ENCODE measurements at places on chromosomes 1 and 21.

GRCh38 chr1:206979379-206980043, 9.3 kb upstream of the FCAMR start:
- no peak for DNase-seq

DNA sequence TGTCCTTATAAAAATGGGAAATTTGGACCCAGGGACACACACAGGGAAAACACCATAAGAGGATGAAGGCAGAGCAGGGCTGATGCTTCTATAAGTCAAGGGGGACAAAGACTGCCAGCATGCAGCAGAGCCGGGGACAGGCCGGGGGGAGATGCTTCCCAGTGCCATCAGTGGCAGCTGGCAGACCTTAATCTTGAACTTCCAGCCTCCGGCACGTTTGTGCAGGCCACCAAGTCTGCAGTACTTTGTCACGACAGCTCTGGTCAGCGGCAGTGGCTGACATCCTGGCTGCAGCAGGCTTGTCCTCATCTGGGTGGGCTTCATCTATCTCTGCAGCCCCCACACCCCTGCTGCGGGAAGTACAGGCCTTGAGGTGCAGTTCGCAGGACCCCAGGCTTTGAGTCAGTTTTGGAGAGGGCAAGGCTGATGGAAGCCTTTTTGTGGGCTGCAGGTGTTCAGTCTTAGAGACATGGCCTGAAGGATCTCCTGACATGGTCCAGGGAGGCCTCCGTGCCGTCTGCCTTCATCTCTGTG, 186.0 kb downstream of the DYRK1A start:
- no peak for DNase-seq

GRCh38 chr1:14777516-14778506, 179.3 kb downstream of the KAZN start:
- DNase-seq = no peak

DNA sequence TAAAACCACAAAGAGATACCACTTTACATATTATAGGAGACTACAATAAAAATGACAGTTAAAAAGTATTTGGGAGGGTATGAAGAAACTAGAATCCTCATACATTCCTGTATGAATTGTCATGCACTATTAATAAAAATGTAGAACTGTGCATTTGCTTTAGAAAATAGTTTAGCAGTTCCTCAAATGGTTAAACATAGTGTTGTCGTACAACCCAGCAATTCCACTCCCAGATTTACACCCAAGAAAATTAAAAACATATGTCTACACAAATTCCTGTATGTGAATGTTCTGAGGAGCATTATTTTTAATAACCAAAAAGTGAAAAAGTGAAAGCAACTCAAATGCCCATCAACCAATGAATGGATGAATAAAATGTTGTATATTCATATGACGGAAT, 23.1 kb upstream of the PDE4B start:
- DNase-seq = no peak

- DNase-seq = no peak
Measured at GRCh38 chr1:234515821-234516241, 36.9 kb upstream of the TARBP1 start.

GRCh38 chr1:196405839-196406238, 202.4 kb downstream of the KCNT2 start:
- DNase-seq = no peak

DNA sequence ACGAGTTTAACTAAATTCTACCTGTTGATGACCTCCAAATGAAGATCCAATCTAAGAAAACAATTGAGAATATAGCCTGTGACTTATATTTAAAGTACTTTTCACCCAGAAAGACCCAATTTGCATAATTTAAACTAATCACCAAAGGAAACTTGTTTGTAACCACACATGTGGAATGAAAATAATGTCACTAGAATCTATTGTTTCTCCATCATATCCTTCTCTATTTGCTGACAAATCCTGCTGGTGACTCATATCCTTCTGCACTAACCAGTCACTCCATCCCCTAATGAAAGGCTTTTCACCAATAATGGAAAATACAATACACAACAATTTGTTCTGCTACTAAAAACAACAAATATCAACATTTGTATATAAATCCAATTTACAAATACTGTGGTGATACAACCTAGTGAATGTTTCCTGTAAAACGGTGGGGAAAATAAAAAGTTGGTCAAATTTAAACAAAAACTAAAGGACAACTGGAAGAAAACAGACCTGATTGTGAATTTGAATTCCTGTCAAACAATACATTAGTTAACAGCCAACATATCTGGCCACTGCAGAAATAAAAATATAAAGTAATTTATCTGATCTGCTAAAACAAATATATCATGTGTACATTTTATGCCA, 6.5 kb downstream of the PTP4A2 start:
- no peak for DNase-seq

DNA sequence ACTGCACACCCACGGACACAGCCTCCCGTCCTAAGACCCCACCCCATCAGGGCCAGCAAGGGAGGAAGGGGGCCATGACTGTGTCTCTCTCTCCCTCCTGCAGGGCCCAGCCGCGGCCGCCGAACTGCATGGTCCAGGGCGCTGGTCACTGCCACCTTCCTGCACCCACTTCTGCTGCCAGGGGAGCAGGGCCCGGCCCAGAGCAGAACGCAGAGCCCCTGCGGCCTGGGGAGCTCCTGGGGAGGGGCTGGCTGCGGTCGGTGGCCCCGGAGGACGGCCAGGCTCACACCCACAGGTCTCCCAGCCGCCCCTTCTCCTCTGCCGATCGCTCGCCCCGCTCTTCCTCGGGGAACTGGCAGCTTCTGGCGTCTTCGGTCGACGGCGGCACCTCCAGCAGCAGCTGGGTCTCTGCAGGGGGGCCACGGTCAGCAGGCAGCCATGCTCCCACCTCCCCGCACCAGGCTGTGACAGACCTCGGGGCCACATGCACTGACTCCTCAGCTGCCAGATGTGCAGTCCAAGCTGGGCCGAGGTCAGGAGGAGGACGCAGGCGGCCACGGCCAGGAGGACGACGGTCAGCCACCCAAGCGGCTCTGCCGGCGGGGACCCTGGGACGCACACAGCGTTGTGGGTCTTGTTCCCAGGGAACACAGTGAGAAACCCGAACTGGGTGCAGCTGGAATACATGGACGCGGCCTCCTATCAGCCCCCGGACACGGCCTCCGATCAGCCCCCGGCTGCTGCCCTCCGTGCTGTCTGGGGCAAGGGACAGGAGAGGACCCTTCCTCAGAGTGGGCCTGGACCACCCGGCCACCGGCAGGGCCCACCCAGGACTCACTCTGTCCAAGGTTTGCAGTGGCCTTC, 2.6 kb downstream of the TNFRSF18 start:
- DNase-seq = no peak

DNA sequence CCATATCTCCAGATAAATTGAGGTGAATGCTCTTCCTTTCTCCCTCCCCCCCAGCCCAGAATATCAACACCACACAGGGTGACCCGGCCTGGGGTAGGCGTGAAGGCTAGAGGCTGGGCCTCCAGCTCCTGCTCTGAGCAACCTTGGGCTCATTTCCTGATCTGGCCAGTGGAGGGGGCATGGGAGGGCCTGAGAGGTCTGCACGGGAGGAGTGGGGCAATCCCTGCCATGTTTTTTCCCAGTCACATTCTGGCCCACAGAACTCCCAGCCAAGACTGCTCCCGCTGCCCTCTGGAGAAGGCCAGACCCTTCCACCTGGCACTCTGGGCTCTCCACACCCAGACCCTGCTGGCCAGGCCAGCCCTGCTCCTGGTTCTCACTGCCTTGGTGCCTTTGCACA, 3.9 kb downstream of the CLDN19 start:
- DNase-seq = no peak

GRCh38 chr1:48207131-48207530, 15.4 kb upstream of the SLC5A9 start:
- no peak for DNase-seq

DNA sequence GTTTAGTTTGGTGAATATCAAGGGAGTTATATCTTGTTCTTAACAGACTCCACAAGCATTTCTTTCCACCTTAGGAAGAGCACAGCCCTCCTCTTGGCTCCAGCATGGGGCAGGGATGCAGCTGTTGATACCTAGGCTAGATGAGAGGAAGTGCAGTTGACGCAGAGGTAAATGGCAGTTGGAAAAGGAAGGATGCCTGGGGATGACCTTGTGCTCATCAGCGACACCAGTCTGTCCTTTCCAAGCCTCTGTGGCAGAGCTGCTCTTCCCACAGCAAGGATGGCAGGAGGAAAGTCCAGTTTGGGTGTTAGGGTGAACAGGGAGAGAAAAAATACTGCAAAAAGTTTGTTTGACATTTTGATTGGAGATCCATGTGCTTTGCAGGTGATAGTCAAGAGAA, 6.2 kb downstream of the PROX1 start:
- no peak for DNase-seq

DNA sequence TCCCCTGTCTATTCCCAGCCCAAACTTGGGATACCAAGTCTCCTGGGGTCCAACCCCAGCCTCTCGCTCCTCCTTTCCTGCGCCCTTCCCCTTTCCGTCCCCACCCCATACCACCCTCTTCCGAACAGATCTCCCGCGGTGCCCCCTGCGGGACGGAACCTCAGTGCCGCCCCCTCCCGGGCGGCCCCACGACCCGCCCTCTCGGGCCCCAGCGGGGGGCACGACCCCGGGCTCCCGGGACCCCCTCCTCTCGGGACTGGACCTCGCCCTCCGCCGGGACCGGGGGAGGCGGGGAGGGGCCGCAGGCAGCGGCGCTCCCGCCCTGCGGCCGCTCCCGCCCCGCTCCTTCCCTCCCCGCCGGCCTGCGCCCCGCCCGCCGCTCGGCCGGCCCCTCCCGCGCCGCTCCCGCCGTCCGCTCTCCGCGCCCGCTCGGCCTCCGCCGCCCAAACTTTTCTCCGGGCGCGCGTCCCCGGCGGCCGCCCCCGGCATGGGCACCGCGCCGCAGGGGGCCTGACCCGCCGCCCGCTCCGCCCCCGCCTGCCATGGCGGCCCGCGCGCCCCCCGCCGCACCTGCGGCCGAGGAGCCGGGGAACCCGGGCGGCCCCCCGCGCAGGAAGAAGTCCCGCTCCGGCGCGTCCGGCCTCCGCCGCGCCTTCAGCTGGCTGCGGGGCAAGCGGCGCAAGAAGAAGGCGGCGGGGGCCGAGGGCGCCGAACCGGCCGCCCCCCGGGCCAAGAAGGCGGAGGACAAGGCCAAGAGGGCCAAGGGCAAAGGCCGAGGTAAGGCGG, 39.0 kb upstream of the SYNC start:
- DNase-seq = no peak

DNA sequence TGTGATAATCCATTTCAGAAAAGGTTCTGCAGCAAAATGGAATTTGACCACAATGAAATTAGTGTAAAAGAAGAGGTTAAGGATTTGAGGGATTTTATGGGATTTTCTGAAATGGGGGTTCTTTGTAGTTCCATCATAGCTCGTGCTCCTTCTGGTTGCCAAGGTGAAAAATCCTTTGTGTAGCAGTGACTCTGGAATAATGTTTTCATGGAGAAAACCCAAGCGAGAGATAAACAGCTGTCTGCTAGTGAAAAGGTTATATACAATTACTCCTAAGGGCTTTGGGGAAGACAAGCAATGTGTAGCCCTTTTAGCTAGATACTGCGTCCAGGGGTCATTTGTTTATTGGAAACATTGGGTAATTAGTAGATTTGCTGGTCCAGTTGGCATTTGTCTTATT, 453.2 kb upstream of the DEPDC1 start:
- no peak for DNase-seq
